Hematopoietic multipotent progenitor cell treated with erythropoietin and hydrocortisone succinate and interleukin-3 and kit ligand, for 6 days (in vitro differentiated cells): ENCODE measurements at places on chromosomes 16 and 17.

GRCh38 chr17:28667870-28668269 is 5.9 kb downstream of the SUPT6H start:
- no peak for DNase-seq

DNA sequence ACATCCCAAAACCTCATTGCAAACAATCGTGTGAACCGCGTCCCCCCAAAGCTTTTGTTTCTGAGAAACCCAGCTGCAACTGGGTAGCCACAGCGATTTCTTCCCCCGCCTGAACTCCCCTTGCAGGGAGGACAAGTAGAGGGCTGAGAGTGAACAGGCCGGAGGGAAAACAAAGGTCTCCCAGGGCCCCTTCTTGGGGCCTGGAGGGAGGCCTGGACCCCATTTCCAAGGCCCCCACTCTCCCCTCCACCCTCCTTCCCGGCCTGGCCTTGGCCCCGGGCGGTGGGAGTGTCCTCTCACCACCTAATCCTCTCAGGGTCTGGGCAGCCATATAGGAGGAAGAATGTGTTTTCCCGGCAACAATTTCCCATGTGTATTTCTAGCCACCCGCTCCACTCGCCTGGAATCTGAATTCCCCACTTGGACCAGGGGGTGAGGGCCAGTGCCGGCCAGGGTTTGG is 2.6 kb downstream of the GLIS2 start:
- no peak for DNase-seq

GRCh38 chr16:27322858-27323780 is 9.3 kb downstream of the IL4R start:
- DNase-seq, result no peak

DNA sequence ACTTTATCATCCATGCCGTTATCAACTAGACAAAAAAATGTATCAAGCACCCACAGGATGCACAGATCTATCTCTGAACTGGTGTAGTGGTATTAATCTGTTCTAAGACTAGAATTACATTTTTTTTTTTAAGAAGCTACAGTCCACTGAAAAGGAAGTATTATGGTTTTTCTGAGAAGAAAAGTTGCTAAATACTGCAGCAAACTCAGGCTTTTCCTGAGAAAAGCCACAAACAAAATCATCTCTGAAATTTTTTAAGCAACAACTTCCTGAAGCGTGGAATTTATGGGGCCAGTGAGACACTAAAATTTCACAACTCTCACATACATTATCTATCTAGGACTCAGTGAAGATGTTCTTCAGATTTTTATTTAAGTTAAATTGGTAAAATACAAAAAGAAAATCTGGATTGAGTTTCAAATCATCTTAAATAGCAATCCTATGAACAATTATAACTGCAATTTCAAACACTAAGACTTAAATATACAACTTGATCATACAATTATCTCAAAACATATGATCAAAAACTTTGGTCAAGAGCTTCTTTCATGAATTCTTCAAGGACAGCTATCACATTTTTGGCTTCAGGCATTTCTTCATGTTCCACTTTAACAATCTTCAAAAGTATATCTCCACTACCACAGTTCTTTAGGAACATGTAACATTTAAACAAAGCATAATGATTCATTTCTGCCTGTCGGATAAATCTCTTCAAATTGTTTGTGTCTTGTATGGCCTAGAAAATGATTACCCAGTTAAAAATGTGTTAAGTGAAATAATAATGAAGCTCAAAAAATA is 10.5 kb downstream of the C17orf75 start:
- peak; percentile 69 for DNase-seq

DNA sequence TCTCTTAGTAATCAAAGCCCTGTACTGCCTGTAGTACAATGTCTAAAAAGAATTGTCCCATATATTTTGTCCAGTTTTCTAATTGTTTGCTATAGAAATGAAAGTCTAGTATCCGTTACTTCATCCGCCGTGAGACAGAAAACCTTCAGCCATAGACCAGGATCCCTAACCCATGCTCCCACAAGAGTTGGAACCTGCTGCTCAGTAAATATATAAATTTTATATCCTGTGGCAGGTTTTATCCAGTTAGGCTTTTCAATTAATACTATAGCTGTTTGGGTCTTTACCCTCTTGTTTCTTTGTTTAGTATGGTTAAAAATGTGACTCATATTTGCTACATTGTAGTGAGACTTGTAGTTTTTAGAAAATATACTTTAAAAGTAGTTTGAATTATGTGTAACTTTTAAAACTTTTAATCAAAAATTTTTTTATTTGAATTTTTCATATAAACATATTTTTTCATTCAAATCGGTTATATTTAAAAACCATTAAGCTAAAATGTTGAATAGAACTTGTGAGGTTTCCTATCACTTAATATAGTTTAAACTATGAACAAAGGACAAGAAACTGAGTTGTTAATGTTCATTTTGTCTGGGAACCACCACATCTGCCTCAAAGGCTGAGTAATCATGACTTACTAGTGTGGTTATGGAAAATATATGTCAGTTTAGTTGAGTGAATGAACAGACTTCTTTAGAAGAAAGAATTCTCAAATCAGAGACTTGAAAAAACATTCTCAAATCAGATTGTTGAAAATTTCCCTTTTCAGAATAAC is 54.8 kb downstream of the VMP1 start:
- peak; percentile 38 for DNase-seq

GRCh38 chr16:14486520-14487303 is 143.3 kb downstream of the PARN start:
- DNase-seq, result peak; percentile 94

DNA sequence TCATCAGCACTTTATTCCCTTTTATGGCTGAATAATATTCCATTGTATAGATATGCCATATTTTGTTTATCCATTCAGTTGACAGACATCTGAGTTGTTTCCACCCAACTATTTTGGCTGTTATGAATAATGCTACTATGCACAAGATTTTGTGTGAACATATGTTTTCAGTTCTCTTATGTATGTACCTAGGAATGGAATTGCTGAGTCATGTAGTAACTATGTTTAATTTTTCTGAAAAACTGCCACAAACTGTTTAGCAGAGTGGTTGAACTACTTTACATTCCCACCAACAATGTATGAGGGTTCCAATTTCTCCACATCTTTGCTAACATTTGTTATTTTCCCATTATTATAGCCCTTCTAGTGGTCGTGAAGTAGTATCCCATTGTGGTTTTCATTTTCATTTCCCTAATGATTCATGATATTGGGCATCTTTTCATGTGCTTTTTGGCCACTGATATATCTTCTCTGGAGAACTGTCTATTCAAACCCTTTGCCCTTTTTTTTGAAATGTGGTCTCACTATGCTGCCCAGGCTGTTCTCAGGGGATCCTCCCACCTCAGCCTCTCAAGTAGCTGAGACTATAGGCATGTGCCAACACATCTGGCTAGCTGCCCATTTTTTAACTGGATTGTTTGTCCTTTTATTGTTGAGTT is 26.3 kb downstream of the SMURF2 start:
- peak; percentile 41 for DNase-seq

DNA sequence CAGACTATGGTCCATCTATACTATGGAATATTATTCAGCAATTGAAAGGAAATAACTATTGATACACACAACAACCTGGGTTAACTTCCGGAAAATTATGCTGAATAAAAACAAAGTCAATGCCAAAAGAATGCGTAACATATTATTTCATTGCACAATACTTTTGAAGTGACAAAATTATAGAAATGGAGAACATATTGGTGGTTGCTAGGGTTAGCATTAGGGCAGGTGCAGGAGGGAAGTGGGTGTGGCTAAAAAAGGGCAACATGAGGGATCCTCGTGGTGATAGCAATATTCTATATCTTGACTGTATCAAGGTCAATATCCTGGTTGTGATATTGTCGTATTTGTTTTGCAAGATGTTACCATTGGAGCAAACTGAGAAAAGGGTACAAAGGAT is 34.9 kb downstream of the PIK3R5 start:
- DNase-seq, result no peak

DNA sequence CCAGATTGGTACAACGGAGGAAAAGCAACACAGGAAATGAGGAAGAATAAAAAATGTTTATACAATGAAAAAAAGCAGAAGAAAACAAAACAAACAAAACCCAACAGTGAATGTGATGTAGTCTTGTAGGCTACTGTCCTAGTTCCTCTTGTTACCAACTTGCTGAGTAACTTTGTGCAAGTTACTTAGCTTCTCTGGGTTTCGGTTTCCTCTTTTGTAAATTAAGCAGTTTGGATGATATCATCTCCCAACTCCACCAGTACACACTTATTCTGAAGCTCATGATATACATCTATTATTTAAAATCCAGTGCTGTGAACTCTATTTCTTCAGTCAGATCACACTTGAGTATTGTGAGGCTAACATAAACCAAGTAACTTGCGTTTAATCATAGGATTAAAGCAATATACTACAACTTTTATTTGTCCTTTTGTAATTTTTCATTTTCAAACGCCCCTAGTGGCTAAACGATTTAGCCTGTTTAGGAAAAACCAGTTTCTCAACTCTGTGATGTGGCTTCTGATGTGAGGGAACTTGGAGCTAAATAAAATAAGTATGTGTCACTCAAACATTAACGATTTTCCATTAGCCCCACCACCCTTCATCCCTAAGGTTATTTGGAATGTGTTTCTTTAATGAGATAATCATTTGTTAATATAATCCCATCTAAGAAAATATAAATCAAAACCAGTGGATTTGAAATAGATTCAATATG is 1.4 kb upstream of the UNK start:
- peak; percentile 86 for DNase-seq

DNA sequence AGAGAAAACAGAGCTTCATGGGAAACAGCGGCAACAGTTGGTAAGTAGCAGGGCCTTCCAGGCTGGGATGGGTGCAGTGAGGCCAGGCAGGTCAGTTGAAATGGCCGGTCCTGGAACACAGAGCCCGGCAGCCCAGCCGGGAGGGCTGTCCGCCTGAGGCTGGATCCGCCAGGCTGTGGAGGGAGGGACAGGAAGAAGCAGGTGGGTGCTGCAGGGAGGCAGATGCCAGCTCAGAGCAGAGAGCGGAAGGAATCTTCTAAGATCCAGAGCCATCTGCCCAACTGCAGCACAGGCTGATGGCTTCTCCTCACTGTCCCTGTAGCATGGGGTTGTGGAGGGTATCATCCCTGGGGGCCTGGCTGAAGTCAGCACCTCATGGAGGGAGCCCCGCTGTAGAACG is 599 bp downstream of the RNF112 start:
- no peak for DNase-seq

- no peak for DNase-seq
Measured at GRCh38 chr16:6177616-6178180, 1080.1 kb upstream of the EEF2KMT start.

- no peak for DNase-seq
Measured at GRCh38 chr17:49071106-49071505, 61.5 kb upstream of the B4GALNT2 start.

- peak; percentile 56 for DNase-seq
Measured at GRCh38 chr16:10552998-10553491, 27.4 kb downstream of the EMP2 start.

- DNase-seq, result no peak
Measured at GRCh38 chr17:76369379-76369778, 15.0 kb upstream of the SPHK1 start.

DNA sequence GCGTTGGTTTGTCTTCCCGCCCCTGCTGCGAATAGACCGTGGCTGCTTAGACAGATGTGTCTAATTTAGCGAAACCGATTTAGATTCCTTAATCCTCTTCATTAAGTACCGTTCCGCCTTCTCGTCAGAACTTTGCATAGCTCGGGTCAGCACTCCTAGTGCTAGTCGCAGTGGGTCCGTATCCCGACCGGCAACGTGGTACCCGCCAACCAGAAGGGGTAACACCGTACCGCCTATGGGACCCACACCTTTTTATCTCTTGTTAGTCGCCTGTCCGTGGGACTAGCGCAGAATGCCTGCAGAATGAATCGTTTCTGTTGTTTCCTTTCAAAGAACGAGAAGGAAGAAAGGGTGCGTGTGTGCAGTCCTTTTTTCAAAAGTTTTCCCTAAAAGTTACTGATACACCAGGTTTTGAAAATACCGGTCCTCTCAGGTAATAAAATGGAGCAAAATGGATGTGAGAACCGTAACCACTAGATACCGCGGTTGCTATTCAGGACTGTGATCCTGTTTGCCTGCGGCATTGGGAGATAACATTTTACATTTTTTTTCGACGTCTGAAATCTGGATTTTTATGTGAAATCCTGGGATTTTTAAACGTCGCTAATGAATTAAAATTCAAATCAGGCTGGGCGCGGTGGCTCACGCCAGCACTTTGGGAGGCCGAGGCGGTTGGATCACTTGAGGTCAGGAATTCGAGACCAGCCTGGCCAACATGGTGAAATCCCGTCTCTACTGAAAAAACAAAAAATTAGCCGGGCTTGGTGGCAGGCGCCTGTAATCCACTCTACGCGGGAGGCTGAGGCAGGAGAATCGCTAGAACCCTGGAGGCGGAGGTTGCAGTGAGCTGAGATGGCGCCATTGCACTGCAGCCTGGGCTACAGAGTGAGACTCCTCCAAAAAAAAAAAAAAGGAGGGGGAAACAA is 998 bp upstream of the SRSF1 start:
- DNase-seq, result no peak

DNA sequence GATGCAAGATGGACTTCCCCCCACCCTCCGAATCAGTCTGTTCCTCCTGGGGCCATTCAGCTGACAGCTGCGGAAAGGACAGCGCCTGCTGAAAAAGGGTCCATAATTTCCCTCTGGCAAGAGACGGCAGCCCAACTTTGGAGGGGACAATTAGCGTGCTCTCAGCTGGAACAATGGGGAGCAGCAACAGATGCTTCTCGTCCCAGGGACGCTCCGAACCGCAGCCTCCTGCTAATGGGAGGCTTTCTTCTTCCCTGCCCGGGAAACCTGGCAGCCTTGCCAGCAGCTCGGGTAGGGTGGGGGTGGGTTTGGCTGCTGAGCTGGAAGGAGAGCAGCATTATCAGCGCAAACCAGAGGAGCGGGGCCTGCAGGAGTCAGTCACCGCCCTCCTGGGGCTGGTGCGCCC is 500.0 kb upstream of the SALL1 start:
- DNase-seq, result no peak

DNA sequence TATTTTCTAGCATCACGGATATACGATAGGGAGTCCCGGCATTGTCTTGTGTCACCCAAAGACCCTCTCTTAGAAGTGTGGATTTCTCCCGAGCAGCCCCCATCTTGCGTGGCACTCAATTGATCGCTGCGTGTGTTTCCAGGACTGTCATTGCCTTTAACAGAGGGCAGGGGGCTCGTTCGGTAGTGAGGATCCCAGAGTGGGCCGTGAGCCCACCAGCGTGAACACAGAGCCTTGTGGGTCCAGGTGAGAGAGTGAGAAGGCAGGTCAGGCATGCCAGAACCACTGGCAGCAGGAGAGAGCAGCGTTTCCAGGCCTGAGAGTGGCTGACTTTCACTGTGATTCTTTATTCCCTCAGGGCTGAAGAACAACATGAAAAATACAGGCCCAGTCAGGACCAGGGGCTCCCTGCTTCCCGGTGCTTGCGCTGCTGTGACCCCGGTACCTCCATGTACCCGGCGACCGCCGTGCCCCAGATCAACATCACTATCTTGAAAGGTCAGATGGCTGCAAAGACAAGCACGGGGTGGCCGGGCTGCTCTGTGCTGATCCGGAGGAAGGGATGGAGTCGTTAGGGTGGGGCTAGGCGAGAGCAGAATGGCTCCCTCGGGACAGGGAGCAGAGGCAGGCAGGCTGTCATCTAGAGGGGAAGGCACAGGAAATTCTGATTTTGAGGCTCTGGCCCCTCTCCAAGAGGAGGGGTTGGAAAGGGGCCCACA is 22.4 kb downstream of the C1QTNF1 start:
- no peak for DNase-seq
